Stimulated activated CD8-positive, alpha-beta memory T cell treated with anti-CD3 and anti-CD28 coated beads, Interleukin-4, amount 100 ng/mL, for 4 hours (primary cell): ENCODE measurements at places on chromosomes 6 and 20.

GRCh38 chr20:24778585-24779031 lies 170.5 kb upstream of the CST7 start:
- no peak for DNase-seq

- DNase-seq: no peak
Observed at GRCh38 chr20:58536289-58536688, 21.1 kb upstream of the APCDD1L start.

DNA sequence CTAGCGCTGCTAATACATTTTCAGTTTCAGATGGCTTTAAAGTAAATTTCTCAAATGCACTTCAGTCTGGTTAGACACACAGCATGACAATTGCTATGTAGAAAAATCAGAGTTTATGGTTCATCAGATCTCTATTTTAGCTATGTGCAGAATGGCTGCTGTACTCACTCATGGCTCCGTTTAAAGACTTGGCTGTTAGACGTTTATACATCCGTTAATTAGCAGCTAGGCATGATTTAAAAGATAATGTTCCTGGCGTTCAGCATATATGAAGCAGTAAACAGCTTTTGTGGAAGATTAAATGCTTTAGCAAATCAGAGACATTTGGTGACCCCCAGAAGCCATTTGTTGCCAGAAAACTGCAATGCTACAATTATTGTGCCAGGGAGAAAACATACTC lies 350.0 kb upstream of the MANEA start:
- no peak for DNase-seq

DNA sequence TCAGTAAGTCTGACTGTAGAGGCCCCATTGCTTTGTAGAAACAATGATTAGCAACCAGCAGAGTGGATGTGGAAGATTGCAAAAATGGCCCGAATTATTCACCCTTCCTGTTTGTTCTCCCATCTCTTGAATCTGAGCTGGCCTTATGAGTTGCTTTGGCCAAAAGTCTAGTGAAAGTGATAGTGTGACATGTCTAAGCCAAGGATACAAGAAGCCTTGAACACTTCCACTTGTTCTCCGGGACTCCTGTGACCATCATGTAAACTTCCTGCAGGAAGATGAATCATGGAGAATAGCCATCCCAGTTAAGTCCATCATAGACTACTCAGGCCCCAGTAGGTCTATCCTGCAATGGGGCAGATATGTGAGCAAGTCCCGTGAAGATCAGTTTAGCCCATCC lies 252.0 kb upstream of the JAG1 start:
- no peak for DNase-seq

- no peak for DNase-seq
Observed at GRCh38 chr20:44739942-44740341, 5.7 kb upstream of the KCNK15 start.

DNA sequence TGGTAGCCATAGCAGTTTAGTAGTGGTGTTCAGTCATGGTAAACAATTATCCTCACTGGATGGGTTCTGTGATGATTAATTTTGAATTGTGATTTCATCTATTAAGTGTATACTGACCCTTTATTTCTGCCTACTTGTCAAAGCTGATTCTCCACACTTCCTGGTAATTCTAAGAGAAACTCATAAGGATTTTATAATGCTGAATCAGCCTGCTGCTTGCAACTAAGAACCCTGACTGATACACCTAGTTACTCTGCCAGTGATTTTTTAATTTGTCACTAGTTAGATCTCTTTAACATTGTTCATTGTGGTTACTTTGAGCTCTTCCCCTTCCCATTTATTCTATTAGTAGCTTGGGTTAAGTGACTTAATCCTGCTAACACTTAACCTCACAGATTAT lies 8.6 kb downstream of the CDC40 start:
- DNase-seq: no peak

DNA sequence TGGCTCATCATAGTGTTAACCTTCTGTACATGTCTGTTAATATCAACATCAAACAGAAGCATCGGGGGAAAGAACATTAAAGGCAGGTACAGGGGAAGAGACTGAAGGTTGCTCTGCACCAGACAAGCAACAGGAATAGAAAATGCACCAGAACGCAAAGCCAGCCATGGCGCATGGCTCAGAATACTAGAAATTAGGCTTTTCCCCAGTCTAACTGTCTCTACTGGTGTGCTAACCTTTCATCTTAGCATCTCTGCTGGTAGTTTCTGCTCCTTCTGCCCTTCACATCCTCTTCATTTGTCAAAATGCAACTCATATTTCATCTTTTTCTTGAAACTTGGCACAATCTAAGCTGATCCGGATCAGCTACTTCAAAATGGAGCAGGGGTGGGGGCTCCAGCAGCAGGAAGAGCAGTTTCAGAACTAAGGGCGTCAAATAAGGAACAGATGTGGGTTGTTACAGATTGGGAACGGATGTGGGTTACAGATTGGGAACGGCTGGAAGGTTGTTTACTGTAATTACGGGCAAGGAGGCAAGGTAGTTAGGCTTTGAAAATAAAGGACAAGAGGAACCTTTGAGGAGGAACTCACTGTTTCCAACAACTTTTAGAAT lies 13.1 kb upstream of the RNASET2 start:
- no peak for DNase-seq

DNA sequence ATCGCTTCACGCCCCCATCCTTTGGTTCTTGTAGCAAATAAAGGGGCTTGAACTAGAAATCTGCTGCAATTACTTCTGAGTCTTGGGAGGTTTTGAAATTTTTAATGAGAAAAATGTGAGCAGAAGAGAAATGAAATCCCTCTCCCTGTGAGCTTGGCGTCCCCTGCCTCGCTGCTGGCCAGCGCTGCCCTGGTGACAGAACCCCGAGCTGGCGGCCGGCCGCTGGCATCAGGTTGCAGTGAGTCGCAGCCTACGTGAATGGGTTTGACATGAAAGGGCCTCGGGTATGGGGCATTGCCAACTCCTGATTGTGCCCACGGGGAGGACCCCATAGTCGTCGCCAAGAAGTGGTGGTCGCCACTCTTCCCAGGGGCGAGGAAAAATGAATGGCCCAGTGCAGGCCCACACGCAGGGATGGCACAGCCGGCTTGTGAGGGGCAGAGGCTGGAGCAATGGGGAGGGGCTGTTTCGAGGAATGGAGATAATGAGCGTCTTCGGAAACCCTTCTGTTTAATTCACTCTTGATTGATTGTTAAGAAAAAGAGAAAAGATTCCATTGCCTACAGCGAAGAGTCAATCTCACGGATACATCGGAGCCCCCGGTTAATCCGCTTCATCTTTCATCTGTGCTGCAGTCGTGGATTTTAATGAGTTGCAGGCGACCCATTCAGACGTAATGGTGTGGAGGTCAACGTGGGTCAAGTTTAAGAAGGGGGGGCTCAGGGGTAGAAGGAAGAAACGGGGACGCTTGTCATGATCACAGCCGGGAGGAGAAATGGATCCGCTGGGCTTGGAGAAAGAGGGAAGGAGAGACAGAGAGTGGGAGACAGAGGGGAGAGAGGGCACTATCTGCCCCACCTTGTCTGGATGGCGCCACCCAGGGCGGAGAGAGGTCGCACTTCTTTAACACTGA lies 380.1 kb downstream of the THBS2 start:
- DNase-seq: no peak

DNA sequence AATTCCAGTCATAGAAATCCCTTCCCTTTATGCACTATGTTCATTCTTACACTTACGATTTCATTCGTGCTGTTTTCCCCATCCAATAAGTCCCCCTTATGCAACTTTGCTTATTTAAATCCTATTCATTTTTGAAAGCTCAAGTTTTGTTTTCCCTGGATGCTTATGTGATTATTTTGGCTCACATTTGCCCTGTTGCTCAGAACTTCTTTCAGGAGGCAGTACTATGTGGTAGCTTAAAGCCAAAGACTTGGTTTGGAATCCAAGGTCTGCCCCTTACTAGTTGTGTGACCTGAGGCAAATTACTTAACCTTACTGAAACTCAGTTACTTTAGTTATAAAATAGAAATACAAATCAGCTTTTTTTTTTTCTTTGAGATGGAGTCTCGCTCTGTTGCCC lies 59.6 kb downstream of the MOXD1 start:
- no peak for DNase-seq

- DNase-seq: no peak
Observed at GRCh38 chr6:82013561-82014530, 233.7 kb downstream of the IBTK start.

GRCh38 chr6:56671651-56672461 lies 29.2 kb upstream of the DST start:
- no peak for DNase-seq

DNA sequence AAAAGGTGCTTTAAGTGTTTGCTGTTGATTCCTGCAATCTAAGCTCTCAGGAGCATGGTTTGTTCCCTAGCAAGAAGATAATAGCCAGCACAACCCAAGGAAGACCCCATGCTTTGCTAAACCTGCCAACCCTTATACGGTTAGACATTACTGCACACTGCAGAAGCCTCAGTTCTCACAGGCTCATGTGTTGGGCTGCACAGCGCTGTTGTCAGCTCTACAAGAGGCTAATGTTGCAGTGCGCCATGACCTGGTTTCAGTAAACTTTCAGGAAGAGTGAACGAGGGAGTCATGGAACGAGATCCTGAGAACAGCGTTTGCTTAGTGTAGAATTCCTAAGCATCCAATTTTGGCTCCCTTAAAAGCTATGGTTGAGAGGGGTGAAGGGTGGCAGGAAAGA lies 218.5 kb downstream of the ARHGAP18 start:
- no peak for DNase-seq

DNA sequence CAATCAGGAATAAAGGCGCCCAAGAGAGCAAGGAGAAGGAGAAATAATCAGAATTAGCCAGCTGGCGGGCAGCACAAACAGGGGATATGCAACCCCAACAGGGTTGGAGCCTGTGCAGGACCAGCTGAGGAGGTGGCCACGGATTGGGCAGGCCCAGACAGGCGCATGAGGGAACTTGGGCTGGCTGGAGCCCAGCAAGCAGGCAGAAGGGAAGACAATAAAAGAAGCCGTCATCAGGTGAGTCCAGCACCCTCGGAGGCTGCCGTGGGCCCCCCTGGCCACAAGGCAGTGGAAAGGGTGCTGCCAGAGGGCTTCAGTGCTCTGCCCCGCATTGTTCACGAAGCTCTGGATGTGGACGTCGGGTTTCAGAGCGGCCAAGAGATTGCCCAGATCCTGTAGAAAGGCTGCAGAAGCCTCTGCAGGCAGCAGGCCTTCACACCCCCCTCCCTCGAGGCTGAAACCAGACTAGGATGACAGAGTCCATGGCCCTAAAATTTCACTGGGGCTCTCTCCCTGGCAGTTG lies 28.4 kb upstream of the MAFB start:
- no peak for DNase-seq

GRCh38 chr6:2073476-2073875 lies 171.9 kb downstream of the GMDS start:
- DNase-seq: no peak

- DNase-seq: no peak
Observed at GRCh38 chr6:53857318-53858094, 62.7 kb downstream of the LRRC1 start.

- DNase-seq: peak; percentile 51
Observed at GRCh38 chr20:51500311-51500710, 42.2 kb downstream of the NFATC2 start.

DNA sequence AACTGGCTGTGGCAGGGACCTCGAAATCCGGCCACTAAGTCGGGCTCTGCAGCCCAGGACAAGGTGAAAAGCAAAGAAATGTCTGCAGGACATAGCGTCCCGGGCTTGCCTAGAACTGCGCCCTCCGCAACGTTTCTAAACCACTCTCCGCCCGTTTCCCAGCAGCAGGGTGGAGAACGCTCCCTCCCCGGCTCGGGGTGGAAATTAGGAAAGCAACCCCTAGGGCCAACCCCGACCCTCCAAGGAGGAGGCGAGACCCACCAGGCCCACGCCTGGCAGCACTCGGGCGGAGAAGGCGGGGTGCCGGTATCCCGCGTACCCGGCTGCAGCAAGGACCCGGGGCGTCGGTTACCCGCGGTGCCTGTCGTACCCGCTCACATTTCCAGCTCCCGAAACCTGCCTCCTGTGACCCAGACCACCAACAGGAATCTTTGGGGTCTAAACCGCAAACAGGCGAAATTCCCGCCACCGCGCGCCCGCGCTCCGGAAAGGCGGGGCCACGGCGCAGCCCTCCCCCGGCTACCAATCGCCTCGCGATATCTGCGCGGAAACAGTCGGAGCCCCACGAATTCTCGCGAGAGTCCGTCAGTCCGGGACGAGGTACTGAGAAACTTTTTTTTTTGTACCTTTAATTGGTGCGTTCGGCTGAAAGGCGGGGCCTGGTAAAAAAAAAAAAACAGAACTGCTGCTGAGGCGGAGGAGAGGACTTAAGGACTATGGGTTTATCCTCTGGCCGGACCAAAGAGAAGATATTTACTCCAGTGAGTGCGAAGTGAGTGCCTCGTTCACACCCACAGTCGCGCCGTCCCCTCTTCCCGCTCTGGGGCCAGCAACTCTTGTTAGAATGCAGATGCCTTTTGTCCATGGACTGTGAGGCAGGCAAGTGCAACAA lies at the start of gene MMS22L:
Gene MMS22L, minus strand, starts transcription at position 491 of the 892 bp plus-strand sequence. CDS start 739 bp downstream, outside the sequence.
- DNase-seq: peak; percentile 86

- DNase-seq: no peak
Observed at GRCh38 chr6:7541175-7542064, at the start of gene DSP. DSP (plus strand) TSS chr6:7541671; CDS start chr6:7541916, 245 bp downstream.

DNA sequence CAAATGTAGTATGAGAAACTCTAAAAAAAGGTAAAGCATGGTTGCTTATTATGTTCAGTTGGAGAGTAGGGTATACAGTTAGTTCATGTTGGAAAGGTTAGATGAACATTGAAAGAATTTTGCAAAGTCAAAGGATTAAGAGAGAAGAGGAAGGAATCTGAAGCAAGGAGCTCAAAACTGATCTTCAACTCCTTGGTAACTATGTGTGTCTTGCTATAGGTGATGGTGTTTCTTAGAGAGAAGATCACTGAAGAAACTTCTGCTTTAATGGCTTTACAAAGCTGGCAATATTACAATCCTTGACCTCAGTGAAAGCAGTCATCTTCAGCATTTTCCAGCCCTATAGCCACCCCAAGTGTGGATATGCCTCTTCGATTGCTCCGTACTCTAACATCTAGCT lies 4.7 kb downstream of the HLA-DRA start:
- no peak for DNase-seq

- no peak for DNase-seq
Observed at GRCh38 chr6:11414176-11414963, 123.2 kb upstream of the TMEM170B start.

- no peak for DNase-seq
Observed at GRCh38 chr6:164370773-164371172, 938.6 kb downstream of the C6orf118 start.

DNA sequence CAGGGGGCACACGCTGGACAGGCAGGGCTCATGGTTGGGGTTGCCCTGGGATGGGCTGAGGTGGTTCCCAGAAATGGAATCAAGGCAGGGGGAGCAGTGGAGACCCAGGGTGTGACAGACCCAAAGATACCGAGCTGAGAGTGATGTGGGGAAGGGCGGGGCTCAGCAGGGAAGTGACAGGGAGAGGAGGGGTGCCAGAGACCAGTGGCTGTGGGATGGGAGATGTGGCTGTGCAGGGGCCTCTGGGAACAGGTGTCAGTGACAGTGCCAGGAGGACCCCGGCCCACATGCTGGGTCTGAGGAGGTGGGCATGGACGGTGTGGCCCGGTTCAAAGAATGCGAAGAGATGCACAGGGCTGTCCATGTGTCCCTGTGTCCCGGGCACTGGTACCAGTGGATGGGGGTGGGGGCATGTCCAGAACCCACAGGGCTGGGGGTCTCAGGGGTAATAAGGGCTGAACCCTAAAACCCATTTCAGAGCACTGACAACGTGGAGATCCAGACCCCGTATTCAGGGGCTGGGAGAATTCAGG lies 1.0 kb downstream of the CABLES2 start:
- DNase-seq: no peak
